ENCODE measurements at places on chromosomes 13 and 19.

DNA sequence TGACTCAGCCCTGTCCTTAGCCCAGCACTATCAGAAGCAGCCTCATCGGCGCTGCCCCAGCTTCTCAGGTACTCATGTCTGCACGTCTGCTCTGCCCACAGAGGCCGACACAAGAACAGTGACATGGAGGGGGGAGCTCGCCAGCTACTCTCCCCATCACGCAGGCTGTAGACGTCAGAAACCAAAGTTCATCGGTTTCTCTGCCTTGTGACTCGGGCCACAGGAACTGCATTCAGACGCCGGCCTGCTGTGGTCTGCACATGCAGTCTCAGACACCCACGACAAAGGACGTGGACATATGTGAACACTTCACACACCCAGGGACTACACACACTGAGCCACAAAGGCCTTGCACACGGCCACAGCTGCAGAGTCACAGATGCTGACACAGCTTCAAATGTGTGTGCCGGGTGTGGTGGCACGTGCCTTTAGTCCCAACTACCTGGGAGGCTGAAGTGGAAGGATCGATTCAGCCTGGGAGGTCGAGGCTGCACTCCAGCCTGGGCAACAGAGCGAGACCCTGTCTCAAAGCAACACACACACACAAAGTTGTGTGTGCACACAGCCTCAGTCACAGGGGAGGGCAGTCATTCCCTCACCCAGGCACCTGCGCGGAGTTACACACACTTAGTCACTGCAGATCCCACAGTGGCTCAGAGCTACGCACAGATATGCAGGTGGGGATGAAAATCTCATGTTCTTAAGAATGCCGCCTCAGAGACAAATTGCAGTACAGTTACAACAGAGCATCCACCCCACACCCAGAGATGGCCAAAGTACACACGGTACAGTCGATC is 4.9 kb upstream of the ZFP36 start:
- peak; percentile 63 for DNase-seq

DNA sequence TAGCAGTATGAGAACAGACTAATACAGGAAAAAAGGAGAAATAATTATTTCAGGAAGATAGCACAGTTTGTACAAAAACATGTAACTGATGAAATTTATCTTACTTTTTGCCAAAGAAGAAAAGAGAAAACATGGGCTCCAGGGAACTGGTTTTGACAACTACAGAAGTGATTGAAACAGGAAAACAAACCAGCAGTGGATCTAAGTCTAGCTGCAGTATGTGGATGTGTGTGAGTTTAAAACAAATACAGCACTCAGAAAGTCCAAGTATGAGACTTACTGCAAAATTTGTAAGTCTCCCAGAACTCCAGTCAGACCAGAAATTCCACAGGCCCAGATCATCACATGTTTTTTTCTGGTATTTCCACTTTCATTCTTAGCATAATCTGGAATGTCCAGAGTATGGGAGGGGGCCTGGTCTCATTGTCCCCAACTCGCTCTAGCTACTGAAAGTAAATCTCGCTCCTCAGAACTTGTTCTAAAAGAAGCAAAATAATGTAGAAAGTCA is 259.5 kb downstream of the NHLRC3 start:
- no peak for DNase-seq

DNA sequence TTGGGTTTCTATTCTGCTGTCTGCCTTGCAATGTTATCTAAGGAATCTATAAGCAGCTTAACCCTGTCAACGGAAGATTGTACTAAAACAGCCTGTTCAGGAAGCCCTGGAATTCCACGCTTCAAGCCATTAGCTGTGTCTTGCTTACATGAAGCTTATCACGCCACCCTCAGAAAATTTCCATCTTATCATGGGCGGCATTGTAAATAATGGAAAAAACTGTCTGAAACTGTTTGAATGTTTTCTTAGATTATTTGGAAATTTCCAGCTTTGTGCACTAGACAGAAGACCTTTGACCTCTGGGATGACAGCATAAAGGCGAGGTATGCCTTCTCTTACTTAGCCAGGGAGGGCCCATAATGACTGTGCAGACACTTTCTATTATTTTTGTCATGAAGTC is 319.7 kb downstream of the KCNRG start:
- DNase-seq, result no peak

- no peak for DNase-seq
Observed at GRCh38 chr13:113179374-113180230, 21.2 kb downstream of the PROZ start.

DNA sequence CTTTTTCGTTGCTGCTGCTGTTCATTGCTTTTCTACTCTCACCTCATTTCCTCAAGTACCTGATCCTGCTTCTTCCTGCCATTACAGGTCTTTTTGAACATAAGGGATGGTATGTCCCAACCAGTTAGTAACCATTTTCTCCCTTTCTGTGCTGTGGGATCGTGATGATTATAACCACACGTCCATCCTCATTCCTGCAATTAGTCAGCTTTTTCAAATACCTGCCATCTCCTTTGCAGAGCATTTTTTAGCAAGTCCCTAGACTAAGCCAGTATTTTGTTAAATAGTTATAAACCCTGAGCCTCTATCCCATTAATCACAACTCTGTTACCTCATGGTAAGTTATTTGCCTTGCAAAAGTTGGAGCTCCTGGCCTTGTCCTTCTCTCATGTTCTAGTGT is 109.2 kb downstream of the FNDC3A start:
- no peak for DNase-seq

GRCh38 chr13:60765700-60766411 is 368.8 kb downstream of the TDRD3 start:
- DNase-seq, result no peak
